AG10803 (cell line): ENCODE measurements at places on chromosomes 5 and 9.

GRCh38 chr9:21579247-21579671 is 97.1 kb upstream of the IFNE start:
- DNase-seq = peak; percentile 58

- no peak for DNase-seq
Measured at GRCh38 chr9:85359161-85359560, 382.6 kb downstream of the AGTPBP1 start.

DNA sequence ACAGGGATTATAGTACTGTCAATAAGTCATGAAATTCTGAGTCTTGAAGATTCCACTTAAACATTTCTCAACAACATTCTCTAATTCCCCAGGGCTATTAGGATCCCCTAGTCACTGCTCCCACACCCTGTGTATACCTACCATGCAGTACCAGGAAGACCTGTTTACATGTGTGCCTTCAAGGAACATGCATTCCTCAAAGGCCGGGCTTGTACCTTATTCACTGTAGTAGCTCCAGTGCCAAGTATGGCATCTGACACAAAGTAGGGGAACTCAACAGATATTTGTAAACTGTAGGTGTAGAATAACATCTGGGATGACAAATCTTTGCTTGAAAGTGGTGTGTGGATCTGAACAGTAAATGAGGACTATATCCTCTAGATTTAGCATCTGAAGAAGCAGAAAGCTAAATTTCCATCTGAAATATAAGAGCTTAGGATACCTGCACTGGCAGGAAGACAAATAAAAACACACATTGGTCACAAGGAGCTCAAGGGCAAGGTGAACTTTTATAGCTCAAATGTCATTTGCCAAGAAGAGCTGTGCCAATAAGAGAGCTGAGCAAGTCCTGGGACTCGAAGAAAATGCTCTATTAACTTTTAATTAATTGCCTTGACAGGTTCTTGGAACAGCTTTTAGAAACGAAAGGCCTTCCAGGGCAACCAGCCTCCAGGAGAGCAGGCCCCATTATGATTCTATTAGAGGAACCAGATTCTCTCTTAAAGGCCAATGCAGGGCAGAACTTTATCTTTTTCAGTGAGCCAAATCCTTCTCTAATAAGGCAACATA is 52.3 kb upstream of the MYOT start:
- no peak for DNase-seq

DNA sequence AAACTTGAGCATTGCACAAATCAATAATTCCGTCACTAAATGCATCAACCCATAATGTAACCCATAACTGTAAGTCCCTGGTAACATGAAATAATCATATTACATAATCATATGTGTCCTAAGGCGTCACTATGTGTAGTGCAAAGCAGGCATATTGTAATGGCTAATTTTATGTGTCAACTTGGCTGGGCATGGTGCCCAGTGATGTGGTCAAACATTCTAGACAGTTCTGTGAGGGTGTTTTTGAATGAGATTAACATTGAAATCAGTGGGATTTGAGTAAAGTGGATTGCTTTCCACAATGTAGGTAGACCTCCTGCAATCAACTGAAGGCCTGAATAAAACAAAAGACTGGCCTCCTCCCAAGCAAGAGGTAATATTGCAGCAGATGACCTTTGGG is 794.4 kb upstream of the ACO1 start:
- no peak for DNase-seq

- DNase-seq = peak; percentile 92
Measured at GRCh38 chr9:131432597-131433301, 38.9 kb downstream of the PRRC2B start.

- no peak for DNase-seq
Measured at GRCh38 chr5:114634967-114635901, 273.4 kb downstream of the KCNN2 start.
